Stimulated activated CD8-positive, alpha-beta memory T cell treated with anti-CD3 and anti-CD28 coated beads, Interleukin-7, amount 100 ng/mL, for 1 hour (primary cell): ENCODE measurements at places on chromosomes 2 and 18.

DNA sequence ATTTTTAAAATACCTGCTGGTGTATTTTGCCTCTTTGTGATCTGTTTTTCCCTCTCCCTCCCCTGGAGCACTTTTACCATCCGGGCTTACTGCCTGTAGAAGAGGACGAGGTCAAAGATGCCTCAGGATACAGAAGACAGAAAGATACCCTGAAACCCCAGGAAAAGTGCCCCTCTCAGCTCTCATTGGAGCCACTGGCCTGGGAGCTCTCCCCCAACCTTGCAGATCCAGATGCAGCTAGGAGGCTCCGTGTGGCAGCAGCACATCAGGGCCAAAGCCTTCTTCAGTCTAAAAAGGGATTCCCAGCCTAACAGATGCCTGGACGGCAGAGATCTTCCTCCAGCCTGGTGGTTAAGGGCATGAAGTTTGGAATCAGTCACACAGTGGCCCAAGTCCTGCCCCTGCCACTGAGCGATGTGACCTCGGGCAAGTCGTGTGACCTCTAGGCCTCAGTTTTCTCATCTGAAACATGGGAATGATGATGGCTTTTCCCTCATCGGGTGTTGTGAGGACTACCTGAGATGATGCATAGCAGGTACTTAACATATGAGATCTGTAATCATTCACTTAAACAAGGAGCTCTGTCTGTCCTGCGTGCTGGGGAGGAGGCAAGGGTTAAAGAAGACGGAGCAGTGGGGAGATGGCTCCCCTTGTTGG is 239.4 kb downstream of the DYSF start:
- no peak for DNase-seq

- DNase-seq, result no peak
These were observed 225.2 kb upstream of the SPOPL start for GRCh38 chr2:138276339-138276738.

GRCh38 chr2:27715318-27716210 is 51.9 kb downstream of the SLC4A1AP start:
- DNase-seq, result no peak

GRCh38 chr2:4840791-4841190 is 851.4 kb upstream of the SOX11 start:
- no peak for DNase-seq

DNA sequence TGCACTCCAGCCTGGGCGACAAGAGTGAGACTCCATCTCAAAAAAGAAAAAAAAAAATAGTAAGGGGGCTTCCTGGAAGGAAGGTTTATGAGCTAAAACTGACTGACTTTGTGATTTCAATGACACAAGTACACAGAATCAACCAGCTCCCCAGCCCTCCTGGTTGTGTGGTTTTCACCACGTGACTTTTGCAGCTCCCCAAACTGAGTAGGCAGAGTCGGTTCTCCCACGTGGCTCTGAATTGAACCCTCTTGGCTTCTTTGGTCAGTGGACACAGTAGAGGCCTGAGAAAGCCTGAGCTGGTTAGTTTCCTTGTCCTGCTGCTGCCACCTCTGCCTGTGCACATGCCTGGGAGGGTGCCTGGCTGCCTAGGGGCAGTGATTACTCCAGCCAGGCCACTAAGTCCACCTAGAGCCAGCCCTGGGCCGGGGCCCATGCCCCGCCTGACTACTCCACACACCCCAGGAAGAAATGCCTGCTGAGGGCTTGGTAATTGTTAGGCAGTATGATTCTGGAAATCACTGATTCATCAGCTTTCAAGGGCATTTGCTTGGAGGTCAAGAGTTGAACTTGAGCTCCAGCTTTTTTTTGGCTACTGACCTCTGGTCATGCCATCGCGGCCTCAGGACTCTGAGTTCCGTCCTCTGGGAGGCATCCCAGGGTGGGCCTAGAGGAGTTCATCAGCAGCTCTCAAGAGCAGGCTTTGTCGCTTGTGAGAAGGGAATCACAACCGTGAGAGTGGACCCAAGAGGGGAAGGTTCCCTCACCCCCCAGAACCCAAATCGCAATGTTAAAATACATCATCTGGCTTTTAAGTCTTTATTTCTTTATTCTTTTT is 431.9 kb upstream of the HS6ST1 start:
- DNase-seq, result no peak

- no peak for DNase-seq
These were observed 102.0 kb upstream of the LRATD1 start for GRCh38 chr2:14530506-14530905.

DNA sequence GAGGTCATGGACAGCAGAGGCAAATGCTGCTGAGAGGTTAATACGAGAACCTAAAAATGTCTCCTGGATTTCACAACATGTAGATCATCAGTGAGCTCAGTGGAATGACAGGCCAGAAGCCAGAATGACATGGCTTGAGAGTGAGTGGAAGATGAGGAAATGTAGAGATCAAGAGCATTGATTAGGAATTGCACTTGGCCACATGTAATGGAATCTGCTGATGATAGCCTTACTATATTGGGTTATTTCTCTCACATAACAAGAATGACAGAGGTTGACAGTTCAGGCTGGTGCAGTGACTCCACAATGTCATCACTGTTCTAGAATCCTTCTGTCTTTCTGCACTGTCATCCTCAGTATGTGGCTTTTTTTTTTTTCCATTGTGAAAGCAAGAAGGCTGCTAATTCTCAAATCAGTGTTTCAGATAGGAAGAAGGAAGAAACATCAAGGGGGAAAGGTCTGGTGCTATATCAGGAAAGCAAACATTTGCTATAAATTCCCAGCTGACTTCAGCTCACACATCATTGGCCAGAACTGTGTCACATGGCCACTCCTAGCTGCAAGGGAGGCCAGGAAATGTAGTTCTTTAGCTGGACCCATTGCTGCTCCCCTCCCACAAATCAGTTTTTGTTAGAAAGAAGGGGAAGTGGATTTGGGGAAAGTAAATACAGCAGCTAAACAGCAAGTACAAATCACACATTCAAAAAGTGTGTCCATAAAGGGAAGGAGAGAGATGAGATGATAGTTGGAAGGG is 127.2 kb downstream of the FAM161A start:
- no peak for DNase-seq

- no peak for DNase-seq
These were observed 510.3 kb downstream of the PLCL1 start for GRCh38 chr2:198314559-198315153.

DNA sequence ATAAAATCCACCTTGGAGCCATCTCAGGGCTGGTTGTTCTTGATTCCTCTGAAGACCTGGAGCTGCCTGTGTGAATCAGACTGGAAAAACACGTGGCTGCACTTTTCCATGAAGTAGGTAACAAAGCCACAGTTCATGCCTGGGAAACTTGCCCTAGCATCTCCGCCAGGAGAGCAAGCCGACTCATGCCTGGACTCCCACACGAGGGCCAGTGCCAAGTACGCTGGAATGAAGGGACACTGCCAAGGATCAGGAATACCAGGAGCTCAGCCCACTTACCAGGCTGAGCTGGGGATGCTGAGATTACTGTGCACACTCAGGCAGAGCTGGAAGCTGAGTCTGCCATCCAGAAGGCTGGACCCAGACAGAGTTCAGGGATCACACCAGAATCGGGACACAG is 10.9 kb upstream of the FHL2 start:
- no peak for DNase-seq
